Glutamatergic neuron (in vitro differentiated cells): ENCODE measurements at places on chromosomes 16 and 17.
A peak's percentile ranks its signal among the peaks of the same experiment; 100 is the strongest.

DNA sequence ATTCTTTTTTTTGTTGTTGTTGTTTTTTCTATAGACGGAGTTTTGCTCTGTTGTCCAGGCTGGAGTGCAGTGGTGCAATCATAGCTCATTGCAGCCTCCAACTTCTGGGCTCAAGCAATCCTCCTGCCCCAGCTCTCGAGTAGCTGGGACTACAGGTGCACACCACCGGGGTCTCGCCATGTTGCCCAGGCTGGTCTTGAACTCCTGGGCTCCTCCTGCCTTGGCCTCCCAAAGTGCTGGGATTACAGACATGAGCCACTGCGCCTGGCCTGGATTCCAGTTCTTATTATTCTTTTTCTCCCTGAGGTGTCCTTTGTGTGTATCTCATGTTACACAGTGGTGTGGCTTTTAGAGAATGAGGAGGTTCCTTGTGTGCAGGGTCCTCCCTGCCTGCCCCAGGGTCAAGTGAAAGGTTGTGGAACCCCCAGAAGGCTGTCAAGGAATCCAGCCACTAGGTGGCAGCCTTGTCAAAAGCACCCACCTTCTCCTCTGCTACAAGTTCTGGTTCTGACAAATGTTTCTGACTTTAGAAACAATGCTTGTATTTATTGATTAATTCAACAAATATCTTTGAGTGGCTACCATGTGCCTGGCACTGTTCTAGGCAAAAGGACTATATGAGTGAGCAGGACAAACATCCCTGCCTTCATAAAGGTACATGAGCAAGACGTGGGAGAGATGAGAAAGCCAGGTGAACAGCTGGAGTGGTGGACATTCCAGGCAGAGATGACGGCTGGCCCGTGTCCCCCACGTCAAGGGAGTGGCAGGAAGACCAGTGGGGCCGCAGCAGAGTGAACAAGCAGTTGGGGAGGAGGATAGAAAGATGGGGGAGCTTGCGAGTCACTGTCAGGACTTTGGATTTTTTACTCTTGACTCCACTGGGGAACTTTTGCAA lies 112.4 kb downstream of the SPECC1 start:
- peak; percentile 75 for DNase-seq

DNA sequence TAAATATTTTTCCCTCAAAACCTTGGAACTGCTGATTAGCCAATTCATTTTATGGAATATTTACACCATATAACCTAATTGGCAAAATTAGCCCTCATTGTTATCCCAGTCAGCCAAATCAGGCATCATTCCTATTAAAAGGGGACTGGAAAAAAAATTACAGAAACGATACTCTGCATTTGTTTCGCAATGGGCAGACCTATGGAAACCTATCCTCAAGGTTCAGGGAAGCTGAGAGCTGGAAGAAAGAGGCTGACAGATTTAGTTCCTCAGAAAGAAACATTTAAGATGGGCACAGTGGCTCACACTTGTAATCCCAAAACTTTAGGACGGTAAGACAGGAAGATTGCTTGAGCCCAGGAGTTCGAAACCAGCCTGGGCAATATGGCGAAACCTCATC lies 85.6 kb upstream of the RPH3AL start:
- DNase-seq, result no peak

- DNase-seq, result no peak
These were observed 3.4 kb downstream of the ASPSCR1 start for GRCh38 chr17:81980707-81981343.

- DNase-seq, result no peak
These were observed 23.2 kb downstream of the CDH3 start for GRCh38 chr16:68668266-68668665.

DNA sequence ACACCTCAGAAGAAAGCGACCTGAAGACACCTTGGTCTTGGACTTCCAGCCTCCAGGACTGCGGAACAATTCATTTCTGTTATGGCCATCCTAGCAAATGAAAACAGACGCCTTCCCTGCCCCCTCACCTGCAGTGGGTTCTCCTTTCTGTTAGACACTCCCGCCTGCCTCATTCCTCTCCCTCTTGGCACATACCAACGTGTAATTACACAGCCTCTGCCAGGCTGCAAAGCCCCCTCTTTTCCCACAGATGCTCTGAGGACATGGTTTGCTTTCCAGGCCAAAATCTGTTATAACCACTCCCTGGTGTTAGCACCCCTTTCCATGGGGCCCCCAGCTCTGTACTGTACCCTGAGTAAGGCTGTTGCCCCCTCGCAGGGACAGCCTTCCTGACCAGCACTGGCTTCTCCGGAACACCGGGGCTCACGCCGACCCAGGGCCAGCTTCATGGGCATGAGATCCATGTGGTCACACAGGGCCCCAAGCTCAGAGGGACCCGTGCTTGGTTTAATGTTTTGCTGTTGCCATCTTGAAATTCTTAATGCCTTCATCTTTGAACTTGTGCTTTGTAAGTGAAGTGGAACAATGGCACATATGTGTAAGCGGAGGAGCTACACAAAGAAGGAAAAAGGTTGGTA lies 64.1 kb downstream of the SDK2 start:
- no peak for DNase-seq

DNA sequence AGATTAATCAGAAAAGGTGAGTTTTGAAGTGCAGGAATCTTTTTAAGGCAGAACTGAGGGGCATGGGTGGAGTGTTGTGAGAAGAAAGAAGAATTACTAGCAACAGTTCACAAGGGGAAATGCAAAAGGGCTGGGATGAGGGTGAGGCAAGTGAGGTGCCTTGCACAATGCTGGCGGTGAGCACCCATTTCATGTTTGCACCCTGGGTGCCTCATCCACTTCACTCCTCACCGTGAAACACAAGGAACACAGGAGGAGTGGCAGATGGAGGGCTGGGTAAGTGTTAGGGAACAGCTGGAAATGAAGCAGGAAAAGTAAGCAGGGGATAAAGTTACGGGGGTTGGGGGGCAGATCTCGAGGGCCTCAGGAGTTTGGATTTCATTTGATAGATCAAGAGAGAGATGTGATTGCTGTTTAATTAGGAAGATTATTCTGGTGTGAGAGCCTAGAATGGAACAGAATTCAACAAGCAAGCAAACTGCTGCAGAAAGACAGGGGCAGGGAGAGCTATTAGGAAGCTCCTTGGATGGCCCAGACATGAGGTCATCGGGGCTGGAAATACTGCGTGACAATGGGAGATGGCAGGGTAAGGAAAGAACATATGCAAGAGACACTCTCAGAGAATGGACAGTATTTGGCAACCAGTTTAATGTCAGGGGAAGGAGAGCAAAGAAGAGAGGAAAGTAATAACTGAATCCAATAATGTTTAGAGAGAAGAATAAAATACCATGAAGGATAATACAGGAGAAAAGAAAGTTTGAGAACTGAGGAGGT lies 8.3 kb upstream of the HEATR6 start:
- DNase-seq, result no peak

DNA sequence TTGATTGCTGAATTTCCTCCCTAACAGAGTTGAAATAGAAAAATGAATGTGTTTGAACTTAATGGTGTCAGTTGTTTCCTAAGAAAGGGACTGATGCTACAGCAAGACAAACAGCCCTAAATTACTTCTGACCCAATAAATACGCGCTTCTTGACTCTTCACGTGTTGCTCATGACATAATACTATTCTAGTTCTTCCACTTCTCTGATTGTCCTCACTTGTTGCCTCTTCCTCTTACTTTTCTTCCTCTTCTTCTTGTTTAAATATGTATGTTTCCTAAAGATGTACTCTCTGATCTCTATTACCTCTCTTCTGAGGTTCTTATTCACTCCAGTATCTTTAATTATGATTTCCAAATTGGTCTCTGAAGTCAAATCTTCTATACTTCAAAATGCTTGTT lies 32.4 kb downstream of the RNF43 start:
- no peak for DNase-seq

DNA sequence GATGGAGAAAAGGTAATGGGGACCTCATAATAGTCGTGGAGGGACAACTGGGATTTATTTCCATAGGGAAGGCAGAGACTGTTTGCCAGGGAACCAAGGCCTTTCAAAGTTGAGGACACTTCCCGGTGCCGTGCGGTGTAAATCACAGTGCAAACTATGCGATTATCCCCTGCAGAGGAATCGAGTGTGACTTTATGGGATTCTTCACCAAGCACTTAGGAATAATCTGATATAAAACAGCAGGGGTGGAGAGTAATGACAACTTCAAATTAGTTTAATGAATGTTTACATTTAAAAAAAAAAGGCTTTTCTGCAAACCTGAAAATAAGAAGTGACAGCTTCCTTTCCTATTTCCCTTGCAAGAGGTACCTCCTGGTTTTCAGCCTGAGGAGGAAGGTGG lies 538.2 kb downstream of the MAF start:
- DNase-seq, result no peak

DNA sequence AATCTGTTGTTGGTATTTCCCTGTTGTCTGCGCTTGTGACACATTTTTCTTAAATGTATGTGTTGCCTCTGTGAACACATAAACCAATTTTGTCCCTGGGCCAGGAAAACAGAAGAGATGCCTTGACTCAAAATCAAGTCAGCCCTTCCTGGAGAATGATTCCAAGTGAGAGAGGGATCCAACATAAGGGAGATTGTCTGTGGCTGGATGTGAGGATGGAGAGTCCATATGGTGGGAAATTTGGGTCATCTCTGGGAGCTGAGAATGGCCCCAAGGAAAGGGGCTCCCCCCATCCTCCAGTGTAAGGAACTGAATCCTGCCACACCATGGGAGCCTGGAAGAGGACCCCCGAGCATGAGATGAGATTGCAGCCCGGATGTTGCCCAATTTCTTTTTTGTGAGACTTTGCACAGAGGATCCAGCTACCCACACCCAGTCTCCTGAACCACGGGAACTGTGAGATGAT lies 13.5 kb downstream of the CRYM start:
- no peak for DNase-seq

DNA sequence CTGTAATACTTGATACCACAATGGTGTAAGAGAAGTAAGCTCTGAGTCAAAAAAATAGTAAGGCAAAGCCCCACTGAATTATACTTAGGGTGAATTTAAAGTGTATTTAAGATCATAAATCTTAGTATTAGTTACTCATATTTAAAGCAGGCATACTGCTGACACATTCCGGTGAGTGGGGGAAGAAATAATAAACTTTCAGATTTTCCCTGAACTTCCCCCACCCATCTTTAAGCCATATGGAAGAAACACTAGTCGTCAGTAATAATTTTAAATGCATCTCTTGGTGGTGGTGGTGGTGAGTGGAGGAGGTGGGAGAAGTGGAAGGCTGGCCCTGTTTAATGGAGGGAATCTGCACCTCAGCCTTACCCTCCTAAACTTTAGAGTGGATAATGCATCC lies 20.5 kb downstream of the MPHOSPH6 start:
- no peak for DNase-seq

- DNase-seq, result no peak
These were observed 50.5 kb upstream of the ZNF469 start for GRCh38 chr16:88331989-88332920.

GRCh38 chr17:40315678-40316570 lies 6.9 kb downstream of the RARA start:
- peak; percentile 18 for DNase-seq

GRCh38 chr16:78310196-78310595 lies 210.7 kb downstream of the WWOX start:
- DNase-seq, result no peak

- no peak for DNase-seq
These were observed 82.1 kb downstream of the GPR139 start for GRCh38 chr16:19991614-19992013.

DNA sequence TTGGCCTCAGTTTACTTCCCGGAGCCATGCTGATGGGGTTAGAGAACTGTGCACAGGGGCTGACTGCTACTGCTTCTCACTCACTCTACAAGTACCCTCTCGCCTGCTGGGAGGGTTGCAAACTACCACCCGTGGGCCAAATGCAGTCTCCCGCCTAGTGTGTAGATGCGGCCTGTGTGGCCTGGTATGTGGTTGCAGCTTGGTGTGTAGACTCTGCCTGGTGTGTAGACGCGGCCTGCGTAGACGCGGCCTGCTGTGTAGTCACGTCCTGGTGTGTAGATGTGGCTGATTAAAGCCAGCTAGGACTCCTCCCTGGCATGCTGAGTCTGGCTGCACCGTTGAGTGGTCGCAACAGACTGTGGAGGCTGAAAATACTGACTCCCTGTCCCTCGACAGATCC lies 7.3 kb downstream of the CANT1 start:
- no peak for DNase-seq

- DNase-seq, result no peak
These were observed 589 bp downstream of the XYLT2 start for GRCh38 chr17:50346313-50347116.

DNA sequence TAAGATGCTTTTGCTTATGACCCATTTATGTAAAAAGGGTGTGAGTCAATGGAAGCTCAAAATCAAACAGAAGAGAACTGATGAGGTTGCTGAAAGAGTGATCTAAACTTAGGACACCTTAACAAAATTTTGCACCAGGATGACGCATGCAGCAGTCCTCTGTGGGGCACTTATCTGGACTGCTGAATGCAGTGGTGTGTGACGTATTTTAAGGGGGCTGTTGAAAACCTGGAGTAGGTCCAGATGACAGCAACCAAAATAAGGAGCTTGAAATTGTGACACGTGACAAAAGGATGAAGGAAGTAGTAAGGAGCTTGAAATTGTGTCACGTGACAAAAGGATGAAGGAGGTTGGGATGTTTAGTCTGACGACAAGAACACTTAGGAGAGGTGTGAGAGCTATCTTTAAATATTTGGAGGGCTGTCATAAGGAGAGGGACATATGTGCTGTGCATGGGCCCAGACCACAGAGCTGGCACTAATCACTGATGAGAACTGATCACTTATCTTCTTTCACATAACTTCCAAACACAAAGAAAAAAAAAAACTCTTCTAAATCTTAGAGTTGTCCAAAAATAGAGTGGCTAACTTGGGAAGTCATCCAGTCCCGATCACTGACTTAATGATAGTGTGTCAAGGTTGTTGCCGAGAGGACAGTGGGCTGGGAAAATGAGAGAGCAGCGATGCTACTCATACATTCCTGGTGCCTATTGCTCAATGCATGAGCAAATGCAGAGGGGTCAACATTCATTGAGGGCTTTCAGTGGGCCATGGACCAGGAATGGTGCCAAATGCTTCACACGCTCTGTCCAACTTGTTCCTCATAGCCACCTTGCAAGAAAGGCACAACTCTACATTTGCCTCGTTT lies 264.2 kb upstream of the ZFHX3 start:
- DNase-seq, result no peak

DNA sequence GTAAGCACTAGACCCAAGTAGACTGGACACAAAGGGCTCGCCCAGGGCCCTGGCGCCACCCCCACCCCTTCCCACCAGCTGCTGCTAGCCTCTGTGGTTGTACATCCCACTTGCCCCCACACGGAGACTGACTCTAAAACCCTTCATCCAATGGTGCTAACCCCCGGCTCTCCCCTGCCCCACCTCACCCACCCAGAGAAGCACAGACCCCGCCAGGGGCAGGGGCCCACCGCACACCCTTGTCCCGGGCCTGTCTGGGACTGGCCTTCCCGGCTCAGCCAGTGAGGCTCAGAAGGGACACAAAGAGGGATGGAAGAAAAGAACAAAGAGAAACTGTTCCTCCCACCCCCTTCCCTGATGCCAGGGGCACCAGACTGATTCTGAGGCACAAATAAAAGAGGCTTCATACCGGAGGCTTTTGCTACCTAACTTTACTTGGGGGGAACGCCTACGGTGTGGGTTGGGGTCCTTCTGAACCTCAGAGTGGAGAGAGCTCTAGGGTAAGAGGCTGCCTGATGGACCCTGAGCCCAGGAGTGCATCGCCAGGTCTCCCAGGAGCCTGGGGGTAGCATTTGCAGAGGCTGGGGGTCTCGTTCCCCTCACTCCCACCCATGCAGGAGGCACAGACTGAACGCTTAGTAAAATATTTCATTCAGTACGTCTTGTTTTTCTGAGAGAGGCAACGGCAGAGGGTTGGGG lies 8.2 kb downstream of the CORO6 start:
- no peak for DNase-seq
